ENCODE measurements at places on chromosomes 11 and 22.

GRCh38 chr11:67179892-67180490 is 60.9 kb downstream of the KDM2A start:
- no peak for DNase-seq

DNA sequence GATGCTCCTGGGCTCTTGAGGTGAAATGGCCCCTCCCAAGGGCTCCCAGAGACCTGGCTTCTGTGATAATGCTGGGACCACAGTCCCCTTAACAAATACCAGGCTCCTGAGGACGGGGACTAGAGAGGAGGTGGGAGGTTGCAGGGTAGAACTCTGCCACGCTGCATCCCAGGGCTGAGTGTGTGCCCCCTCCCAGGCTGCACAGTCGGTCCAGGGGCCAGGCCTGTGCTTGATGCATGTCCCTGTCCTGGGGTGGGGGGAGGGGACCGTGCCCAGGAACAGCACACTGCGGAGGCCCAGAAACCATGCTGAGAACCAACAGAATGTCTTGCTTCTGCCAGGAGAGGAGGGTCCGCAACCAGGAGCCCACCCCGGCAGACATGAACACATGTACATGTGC is 9.3 kb downstream of the CSF2RB start:
- no peak for DNase-seq

DNA sequence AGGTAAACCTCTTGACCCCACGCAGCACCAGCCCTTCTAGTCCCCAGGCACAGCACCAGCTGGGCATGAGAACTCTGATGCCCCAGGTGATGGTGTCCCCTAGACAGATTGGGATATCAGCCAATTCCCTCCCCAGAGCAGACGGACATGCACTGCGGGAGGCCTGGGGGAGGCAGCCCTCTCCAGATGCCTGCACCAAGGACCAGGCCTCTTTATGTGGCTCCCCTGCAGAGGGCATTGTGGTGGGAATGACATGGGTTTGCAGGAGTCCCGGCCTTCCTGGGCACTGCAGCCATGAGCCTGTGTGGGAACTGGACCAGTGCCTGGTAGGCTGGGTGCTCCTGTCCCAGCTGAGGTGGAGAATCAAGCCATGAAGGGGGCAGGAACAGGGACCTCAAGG is 25.9 kb downstream of the PPM1F start:
- DNase-seq: no peak

- DNase-seq: no peak
Observed at GRCh38 chr11:62124186-62125113, 639 bp downstream of the INCENP start.

GRCh38 chr22:26395926-26396325 is 33.1 kb upstream of the ASPHD2 start:
- DNase-seq: no peak

- DNase-seq: no peak
Observed at GRCh38 chr11:87219266-87219665, 181.5 kb downstream of the TMEM135 start.

- DNase-seq: no peak
Observed at GRCh38 chr22:38564669-38565068, 5.3 kb downstream of the DMC1 start.

DNA sequence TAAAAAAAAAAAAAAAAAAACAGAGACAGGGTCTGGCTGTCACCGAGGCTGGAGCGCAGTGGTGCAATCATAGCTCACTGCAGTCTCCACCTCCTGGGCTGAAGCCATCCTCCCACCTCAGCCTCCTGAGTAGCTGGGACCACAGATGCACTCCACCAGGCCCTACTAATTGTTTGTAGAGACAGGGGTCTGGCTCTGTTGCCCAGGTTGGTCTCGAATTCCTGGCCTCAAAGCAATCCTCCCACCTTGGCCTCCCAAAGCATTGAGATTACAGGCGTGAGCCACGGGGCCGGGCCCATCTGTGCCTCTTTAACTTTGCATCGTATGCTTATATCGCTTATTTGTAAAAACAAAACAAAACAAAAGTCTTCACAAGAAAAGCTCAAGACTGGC is 3.1 kb downstream of the CPT1A start:
- DNase-seq: no peak

Measured in cortex of kidney (tissue), 1 donor.